Kidney capillary endothelial cell (primary cell): ENCODE measurements at places on chromosomes 2 and 18.

GRCh38 chr2:28506112-28506910, 10.5 kb downstream of the PLB1 start:
- no peak for DNase-seq

GRCh38 chr2:173288561-173288960, 66.1 kb upstream of the CDCA7 start:
- DNase-seq: no peak

- DNase-seq: no peak
Measured at GRCh38 chr18:3199942-3200645, 19.7 kb downstream of the MYOM1 start.

DNA sequence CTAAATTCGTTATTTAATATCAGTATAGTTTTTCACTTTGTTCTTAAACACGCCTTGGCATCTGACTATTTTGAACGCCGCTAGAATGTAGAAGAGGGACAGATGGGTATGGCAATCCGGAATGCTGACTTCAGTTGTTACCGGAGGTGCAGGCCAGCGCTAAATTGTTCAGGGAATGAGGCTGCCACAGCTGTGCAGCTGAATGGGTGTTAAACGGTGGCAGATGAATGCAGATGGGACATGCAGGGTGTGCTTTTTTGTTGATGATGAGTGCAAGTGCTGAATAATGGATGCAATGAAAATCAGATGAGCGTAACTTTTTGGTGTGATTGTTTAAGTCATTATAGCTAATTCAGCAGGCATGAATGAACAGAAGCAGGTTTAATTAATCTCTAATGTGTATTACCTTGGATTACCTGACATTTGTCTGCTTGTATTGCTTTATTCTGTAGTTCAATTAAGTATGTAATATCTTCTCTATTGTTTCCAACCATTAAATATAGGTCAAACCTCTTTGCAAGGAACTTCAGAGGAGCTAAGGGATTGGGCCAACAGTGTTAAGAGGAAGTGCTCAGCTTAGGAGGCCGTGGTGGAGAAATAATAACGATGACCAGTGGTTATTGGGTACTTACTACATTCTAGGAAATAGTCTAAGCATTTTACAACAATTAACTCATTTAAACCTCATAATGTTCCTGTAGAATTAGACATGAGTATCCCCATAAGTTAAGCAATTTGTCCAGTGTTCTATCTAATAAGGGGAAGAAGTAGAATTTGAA, 11.9 kb upstream of the CREG2 start:
- DNase-seq: no peak

GRCh38 chr2:237700512-237701032, 73.2 kb downstream of the LRRFIP1 start:
- DNase-seq: no peak

DNA sequence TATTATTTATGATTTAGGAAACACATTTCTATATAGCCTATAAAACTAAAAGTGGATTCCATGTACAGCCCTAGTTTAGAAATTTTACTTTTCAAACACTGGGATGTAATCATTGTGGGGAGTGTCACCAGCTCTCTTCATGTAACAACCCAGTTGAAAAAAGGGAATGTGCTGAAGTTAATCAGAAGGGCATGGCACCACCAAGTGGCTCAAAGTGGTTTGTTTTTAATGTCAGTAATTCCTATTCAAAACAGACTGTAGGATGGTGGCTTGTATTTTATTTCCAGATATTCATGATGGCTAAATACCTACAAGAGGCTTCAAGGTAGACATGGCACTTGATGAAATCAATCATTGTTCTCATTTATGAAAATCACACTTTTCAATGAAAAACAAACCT, 58.1 kb upstream of the TMEM182 start:
- peak; percentile 6 for DNase-seq

GRCh38 chr2:99156891-99157290, 2.1 kb downstream of the LIPT1 start:
- no peak for DNase-seq

- no peak for DNase-seq
Measured at GRCh38 chr2:120470041-120470965, 124.4 kb downstream of the INHBB start.

- no peak for DNase-seq
Measured at GRCh38 chr18:58310517-58310916, 266.5 kb downstream of the NEDD4L start.

DNA sequence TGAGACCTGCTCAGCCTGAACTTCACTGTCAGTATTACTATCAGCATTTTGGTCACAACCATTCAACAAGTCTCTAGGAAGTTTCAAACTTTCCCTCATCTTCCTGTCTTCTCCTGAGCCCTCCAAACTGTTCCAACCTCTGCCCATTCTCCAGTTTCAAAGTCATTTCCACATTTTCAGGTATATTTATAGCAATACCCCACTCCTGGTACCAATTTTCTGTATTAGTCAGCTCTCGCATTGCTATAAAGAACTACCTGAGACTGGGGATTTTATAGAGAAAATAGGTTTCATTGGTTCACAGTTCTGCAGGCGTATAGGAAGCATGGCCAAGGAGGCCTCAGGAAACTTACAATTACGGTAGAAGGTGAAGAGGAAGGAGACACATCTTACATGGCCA, 27.3 kb downstream of the KCNF1 start:
- no peak for DNase-seq

GRCh38 chr18:68985172-68985820, 187.4 kb downstream of the CCDC102B start:
- DNase-seq: no peak

- no peak for DNase-seq
Measured at GRCh38 chr2:5190023-5190422, 502.2 kb upstream of the SOX11 start.
